ENCODE measurements at places on chromosomes 5 and 9.

GRCh38 chr9:21993893-21994555 lies at the start of gene CDKN2A:
CDKN2A (minus strand) TSS chr9:21994392.
- no peak for DNase-seq

DNA sequence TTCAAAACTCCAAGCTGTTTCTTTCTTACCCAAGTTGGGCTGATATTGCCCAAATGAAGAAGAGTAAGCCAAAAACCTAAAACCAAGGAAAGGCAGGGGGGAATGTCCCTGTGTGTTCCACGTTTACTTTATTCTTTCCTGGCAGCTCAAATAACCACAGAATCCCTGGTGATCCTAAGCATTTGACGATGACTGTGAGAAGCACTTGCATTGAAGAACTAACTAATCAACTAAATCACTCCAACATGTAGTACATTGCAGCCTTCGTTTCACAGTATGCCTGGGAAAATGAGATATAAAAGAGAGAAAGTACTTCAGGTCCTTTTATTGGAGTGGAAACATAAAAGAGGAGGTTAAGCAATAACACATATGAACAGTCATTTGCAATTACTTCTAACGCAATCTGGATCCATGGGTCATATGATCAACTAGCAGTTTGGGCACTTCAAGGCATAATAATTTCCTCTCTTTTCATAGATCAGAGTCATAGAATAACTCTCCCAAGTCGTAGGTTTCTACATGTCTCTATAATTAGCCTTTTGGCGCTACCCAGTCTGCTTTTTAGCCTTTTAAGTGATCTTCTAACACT lies 338.4 kb downstream of the TMEM167A start:
- no peak for DNase-seq

DNA sequence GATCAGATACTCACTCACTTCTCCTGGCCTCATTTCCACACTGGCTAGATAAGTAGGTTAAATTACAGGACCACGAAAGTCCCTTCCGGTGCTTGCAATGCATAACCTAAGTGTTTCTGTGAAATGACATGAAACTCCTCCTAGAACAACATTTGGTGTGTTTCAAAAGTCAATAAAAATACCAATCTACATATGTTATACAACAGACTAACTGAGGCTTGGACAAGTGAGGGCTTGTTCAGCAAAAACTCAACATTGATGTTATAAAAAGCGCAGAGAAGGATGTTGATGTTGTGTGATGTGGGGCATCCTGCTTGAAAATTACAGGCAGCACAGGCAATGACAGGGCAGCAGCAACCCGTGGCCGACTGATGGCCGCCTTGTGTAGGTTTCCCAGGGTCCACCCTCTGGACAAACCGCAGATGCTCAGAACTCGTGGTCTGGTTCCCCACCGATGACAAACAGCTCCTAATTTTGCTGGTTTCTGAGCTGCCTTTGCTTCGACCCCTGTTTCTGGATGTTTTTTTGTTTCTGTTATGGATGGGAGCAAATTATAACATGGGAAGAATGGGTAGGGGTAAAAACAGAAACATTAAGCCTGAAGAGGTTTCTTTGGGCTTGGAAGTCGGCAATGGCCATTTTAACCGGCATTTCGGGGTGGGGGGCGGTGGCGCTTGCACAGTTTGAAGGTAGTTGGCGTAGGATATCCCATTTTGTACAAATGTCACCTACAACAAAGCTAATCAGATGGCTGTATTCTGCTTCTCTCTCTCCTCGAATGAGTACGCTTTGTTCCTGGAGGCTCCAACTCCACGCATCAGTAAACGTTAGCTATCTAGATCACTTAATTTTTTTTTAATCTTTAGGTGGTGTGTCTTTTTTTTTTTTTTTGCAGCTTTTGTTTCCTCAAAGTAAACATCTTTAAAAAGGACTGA lies 116.1 kb downstream of the PDZD2 start:
- DNase-seq, result no peak

GRCh38 chr9:97560851-97561250 lies 59.4 kb downstream of the TMOD1 start:
- DNase-seq, result no peak

DNA sequence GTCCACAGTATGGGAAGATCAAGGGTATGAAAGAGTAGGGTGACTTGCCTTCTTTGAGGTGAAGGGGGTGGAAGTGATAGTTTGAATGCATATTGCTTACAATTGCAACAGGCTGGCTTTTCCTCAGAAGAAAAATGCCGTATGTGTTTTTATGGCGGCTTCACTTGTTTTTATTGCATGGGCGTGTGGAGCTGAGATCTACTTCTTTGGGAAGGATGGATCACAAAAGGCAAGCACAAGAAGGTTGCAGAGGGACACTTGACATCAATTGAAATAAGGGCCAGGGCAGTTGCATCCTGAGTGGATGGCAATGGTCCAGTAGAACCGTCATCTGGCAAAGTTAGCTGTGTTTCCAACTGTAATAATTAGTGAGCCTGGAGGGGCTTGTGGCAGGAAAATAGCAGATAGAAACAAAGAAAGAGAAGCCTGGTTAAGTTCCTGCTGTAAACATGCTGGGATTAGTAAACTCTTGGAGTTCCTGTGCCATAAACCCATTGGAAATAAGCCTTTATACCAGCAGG lies 138.4 kb downstream of the NTRK2 start:
- no peak for DNase-seq

- DNase-seq, result no peak
Measured at GRCh38 chr5:111792471-111793058, 35.6 kb upstream of the NREP start.

GRCh38 chr9:128972956-128973355 lies 25.5 kb downstream of the NUP188 start:
- DNase-seq, result peak; percentile 52

GRCh38 chr5:165497707-165498106 lies 1992.3 kb downstream of the MAT2B start:
- DNase-seq, result no peak

- no peak for DNase-seq
Measured at GRCh38 chr5:2039180-2039531, 156.4 kb upstream of the IRX4 start.

- peak; percentile 91 for DNase-seq
Measured at GRCh38 chr5:50595199-50595598, 71.2 kb upstream of the PARP8 start.

DNA sequence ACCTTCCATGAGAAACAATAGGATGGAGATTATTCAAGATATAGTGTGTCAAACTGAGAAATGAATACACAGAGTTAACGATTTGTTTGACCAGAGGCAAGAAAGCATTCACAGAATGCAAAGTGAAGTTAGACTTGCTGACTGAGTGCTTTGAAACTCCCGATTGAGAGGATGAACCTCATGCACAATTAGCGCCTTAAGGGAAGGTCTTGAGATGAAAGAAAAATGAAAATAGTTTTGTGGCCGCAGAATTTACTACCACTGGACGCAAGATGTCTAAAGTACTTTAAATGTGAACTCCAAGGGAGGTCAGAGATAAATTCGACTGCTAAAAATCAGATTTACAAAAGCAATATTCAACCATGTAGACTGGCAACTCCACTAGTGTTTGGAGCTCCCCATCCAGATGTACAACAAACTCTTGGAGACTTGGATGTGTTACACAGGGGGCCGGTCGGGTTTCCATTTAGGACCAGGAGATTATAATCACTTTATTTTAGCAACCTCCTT lies 707 bp upstream of the RIMOC1 start:
- DNase-seq, result no peak

GRCh38 chr5:10856683-10857337 lies 95.8 kb upstream of the DAP start:
- peak; percentile 92 for DNase-seq

- DNase-seq, result no peak
Measured at GRCh38 chr5:136620016-136620419, 254.7 kb upstream of the TRPC7 start.

DNA sequence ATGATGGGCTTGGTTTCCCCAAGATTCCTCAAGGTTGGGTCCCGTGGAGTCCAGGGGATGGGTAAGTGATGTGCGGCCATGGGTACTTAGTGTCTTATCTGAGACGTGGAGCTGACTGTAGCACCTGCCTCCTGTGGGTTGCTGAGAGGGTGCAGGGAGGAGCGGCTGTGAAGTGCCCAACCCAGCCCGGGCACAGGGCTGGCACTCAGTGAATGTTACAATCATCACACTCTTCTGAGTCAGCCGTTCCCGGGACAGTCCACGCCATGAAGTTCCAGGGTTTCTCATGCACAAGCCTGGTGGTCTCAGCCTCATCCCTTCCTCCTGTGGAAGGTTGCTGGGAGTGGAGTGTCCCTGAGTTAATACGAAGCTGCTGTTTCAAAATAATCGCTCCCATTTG lies 29.1 kb downstream of the NTNG2 start:
- no peak for DNase-seq

DNA sequence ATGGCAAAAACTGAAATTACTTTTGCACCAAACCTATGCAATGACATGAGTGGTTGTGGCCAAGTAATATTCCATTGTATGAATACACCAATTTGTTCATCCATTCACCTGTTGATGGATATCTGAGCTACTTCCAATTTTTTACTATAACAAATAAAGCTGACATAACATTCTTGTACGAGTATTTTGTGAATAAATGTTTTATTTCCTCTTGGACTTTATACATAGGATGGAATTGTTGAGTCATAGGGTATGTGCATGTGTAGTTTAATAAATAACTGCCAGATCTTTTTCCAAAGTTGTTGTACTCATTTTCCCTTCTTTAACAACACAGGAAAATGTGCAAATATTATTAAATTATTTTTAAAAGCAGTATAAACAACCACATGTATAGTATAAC lies 146.1 kb upstream of the ZNF462 start:
- no peak for DNase-seq

- DNase-seq, result no peak
Measured at GRCh38 chr5:73254642-73255041, 81.6 kb downstream of the TMEM174 start.

- DNase-seq, result peak; percentile 40
Measured at GRCh38 chr9:120531683-120532300, 48.2 kb downstream of the CDK5RAP2 start.

DNA sequence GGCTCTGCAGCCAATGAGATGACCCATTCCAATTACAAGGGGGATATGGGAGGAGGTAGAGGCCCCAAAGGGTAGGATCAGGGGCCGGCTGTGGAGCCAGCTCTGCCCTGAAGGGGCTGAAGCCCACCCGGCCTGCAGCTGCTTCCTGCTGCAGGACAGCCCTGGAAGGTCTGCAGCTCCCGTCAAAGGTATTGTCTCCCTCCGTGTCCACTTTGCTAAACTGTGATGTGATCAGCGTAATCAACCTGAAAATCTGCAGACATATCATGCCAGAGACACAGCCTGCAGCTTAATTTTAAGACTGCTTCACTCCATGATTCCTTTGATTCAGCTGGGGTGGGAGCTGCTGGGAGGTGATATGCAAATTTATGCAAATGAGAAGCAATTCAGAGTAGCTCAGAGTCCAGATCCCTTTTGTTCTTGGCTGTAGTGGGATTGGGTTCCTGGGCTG lies 90.7 kb downstream of the GADD45G start:
- DNase-seq, result no peak

DNA sequence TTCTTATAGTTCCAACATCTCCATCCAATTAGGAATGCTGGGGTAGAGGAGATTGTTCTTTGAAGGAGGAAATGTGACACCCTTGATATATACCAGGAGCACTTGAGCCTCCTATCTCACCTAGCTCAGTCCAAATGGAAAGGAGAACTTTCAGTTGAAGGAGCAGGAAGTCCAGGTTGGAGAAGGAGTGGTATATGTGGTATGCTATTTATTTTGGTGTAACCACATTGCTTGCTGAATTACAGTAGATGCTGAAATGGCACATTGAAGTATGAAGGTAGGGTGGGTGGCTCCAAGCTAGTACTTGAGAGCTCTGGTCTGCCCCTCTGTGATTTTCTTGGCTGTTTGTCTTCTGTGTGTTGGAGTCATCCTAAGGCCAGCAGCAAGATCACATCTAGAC lies 6.1 kb downstream of the CSNK1G3 start:
- no peak for DNase-seq

GRCh38 chr5:93571114-93571949 lies 9.7 kb downstream of the NR2F1-AS1 start:
- no peak for DNase-seq

GRCh38 chr9:120362446-120362845 lies 217.5 kb downstream of the CDK5RAP2 start:
- DNase-seq, result no peak

GRCh38 chr9:93200989-93201334 lies 17.0 kb downstream of the WNK2 start:
- no peak for DNase-seq

DNA sequence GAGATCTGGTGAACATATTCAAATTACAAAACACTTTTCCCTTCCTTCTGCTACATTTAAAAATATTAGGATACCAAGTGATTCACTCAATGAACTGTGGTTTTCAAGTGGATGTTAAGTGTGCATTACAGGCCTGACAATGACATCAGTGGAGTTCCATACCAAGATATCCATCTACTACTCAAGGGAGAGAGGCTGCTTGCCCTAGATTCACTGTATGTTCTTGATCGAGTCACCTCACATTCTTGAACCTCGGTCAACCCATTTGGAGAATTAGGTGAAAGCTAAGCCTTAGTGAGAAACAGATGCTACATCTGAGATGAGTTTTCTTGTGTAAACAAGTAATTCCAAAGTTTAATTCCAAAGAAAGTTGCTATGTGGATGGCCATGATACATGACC lies 142.2 kb downstream of the FGF10 start:
- DNase-seq, result peak; percentile 73

DNA sequence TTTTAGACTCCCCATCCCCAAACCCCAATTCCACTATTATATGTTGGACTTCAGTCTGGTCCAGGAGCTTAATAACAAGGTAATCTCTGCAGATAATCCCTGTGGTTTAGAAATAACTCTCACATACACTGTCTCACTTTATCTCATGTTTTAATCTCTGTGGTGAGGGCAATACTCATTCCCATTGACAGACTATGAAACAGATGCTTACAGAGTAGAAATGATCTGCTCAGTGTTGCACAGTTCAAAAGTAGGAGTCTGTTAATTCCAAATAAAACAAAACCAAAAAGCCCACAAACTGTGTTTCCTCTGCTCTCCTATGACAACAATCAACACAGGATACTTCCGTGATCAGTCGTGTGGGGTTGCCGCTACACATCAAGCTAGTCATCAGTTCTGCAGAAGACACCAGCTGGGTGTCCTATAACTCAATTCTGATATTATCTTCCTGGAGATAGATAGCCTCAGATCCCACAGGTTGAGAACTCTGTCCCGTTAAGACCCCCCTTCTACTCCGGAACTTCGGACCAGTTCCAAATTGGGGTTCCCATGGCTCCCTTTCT lies 26.3 kb upstream of the FANCC start:
- no peak for DNase-seq

GRCh38 chr5:178287791-178288105 lies 55.1 kb upstream of the PHYKPL start:
- no peak for DNase-seq

DNA sequence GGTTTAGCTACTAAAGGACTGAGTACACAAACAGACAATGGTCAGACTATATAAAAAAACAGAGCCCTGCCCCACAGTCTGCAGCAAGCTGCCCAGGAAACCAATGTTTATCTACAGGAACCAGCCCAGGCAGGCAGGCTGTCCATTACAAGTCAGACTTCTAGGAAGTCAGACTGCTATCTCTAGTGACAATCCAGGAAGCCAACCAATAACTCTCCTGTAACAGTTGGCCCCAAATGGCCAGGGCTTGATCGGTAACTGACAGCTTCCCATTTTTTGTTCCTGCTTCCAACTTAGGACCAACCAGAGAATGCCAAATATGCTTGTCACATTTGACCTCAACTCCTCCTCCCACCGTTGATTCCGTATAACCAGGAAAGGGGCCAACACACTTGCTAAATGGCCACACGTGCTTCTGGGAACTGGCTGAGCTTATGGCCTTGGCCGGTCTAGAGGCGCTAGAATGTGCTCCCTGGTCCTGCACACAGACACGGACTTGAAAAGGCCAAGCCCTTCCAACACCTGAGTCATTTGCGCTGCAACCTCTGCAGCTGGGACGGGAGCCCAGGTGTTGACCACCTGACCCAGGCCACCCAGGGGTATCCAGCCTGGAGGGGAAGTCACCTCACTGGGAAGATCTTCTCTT lies 79.6 kb upstream of the CDK20 start:
- DNase-seq, result no peak
